ENCODE measurements at places on chromosomes 6 and 20.
A peak's percentile ranks its signal among the peaks of the same experiment; 100 is the strongest.

DNA sequence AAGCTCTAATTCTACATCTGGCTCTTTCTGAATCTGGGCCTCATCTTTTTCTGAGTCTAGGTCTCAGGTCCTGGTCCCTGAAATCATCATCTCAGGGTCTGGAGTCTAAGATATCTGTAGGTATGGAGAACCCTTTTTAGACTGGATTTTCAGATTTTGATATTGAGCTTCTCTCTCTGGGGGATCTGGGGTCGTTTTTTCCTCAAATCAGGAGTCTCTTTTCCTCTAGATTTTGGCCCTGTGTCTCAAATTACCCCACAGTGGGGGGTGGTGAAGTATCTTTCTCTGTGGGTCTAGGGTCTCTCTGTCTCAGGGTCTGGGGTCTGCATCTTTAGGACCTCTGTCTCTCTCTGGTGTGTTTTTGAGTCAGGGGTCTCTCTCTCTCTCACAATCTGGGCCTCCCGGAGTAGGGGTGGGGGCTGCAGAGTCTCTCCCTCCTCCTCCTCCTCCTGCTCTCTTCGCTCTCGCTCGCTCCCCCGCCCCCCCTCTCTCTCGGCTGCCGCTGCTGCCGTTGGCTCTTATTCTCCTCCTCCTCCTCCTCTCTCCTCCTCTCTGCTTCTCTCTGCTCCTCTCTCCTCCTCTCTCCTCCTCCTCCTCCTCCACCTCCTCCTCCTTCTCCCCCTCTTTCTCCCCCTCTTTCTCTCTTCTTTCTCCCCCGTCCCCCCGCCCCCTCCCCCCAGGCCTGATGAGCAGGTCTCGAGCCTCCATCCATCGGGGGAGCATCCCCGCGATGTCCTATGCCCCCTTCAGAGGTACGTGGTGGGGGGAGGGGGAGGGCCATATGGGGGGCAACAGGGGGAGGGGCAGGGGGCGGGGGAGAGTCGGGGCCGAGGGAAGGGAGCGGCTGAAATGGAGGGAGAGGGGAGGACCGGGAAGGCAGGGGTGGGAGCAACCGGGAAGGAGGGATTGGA, at the start of gene SYNGAP1:
SYNGAP1 (plus strand) TSS at position 486 of the 911 bp plus-strand sequence; CDS start at position 686, 200 bp downstream.
- DNase-seq, result peak; percentile 55

DNA sequence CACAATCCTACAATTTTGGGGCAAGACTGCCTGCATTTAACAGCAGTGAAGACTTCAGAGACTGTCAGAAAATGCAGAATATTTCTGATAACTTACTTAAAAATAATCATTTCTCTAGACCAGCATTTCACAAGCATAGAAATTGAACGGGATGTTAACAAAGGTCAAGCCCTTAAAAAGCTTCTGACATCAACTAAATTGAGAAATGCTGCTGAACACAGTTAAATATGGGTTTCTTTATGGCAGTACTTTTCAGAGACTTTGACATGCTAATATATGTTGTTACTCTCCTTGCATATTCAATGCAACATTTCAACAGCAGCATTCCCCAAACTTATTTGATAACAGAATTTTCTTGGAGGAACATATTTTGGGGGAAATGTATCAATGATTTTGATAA, 84.5 kb downstream of the KIF13A start:
- no peak for DNase-seq

- no peak for DNase-seq
Observed at GRCh38 chr20:45338121-45339030, 9.8 kb downstream of the SDC4 start.

DNA sequence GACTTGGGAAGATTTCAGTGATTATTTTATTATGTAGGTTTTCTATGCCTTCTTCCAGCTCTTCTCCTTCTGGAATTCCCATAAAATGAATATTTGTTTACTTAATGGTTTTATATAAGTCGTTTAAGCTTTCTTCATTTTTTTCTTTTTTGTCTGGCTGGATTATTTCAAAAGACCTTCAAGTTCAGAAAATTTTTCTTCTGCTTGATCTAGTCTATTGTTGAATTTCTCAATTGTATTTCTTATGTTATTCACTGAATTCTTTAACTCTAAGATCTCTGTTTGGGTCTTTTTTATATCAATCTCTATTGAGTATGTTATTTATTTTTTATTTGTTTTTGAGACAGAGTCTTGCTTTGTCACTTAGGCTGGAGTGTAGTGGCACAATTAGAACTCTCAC, 117.4 kb downstream of the CEP57L1 start:
- no peak for DNase-seq

DNA sequence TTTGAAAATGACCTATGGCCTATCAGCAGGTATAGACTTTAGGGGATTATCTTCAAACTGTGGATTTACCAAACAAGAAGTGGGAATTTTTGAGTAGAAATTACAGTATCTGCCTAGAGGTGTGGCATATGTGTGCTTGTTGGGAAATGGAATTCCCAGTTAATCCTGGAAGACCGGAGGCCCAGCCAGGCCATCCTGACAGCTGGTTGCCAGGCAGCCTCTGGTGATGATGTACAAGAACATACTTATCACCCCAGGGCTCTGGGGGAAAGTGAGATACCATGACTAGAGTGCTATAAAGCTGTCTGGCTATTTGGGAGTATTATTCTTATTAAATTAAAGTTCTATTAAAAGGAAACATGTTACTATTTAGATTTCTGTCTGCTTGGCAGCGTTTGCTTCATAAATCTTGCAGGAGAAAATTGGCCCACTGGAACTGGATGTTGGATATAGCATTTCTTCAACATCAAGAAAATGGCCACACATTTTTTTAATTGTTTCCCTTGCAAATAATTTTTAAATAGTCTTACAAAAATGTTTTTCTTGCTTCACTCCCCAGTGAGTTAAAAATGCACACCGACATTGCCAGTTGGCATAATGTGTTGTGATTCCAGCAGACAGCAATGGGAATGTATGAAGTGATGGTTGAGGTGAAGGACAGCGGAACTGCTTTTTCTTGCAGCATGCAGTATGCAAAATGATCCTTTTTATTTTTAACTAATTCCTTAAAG, 187.8 kb downstream of the MYLK4 start:
- DNase-seq, result no peak

DNA sequence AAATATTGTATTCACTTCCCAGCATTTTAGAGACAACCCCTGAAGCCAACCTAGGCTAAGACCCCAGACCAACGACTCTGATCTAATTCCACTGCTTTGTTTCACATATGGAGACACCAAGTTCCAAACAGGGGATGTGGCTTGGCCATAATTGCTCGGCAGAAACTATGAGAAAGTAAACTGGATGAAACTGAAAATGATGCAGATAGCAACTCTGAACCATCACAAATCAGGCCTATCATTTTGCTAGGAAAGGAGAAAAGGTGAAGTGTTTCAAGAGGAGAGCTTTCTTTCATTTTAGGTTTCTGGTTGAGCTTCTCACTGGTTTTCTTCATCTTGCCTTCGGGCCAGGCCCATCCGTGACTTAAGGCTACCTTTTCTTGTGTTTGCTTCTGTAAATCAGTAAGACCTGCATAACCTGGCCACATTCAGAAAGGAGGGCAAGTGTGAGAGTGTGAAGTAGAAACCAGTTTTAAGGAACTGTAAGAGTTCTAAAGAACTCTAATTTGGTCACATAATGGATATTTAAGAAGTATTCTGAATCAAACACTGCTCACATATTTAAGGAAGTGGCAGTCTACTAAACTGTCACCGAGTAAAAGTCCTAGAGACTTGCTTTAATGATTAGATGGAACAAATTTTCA, 105.8 kb downstream of the BACH2 start:
- DNase-seq, result no peak

GRCh38 chr6:107542192-107542668, 52.3 kb downstream of the SOBP start:
- DNase-seq, result no peak

GRCh38 chr6:113825781-113826180, 31.4 kb upstream of the MARCKS start:
- DNase-seq, result no peak

DNA sequence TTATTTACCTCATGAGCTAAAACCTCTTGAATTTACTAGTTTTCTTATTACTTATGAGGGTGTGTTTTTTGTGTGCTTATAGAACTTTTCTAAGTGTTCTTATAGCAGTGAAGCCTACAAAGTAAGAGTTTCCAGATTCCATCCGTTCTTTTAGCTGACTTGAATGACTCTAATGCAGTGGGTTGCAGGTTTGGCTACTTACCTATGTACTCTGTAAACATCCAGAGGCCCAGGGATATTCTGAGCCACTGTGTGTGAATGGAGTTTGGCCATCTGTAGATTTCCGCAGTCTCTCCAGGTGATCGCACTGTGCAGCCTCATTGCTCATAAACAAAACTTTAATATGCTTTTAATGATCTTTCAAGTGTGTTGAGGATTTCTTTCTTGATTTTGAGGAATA, 157.8 kb downstream of the MYO6 start:
- DNase-seq, result no peak

DNA sequence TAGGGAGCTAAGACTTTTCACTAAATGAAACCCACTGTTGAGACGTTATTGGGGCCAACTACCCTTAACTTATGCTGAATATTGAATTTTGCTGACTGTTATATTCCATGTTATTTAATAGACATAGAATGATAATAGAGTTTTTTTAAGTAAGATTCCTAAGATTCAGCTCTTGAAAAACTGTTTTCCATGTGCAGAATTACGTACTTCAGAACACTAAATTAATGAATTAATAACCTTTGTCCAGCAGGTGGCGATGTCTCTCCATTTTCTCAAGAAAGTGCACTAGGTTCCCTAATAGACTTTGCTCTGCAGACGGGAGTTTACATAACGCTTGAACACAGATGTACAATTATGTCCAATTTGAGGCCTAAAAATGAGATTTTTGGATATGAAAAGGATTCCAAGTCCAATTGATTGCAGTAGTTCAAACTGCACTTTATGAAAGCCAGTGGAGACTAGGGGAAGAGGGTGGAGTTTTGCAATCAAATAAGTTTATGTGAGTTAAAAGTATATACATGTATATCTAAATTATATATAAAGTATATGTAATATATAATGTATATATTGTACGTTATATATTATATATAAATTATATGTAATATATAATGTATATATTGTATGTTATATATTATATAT, 282.1 kb downstream of the UST start:
- DNase-seq, result peak; percentile 65

DNA sequence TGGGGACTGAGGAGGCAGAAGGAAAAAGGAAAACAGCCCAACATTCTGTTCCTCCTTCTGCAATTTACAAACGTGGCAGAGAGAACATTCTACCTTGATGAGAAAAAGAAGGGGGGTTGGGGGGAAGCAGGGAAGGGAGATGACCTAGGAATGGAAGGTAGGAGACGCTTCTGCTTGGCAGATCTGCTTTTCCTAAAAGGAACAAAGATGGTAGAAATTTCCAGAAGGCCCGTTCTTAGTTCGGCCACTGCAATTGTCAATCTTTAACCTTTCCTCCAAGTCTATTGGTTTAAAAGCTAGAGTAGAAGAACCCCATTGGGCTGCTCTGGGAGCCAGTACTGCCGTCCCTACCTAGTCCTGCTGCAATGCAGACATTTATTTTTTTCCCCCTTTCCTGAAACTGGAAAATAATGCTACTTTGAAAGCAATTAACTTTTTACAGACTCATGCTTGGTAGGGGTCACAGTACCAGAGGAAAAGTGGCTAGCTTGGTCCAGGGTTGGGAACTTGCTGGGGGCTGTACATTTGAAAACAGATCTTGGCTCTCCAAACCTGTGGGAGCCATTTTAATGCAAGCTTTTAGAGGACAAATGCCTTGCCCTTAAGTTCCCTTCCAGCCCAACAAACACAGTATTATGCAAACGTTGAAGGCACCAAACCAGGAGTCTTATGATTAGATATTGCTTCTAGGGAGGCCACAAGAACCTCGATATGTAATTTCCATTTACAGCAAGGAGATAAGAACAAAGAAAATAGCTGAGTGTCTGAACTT, 2.6 kb downstream of the ZMYND8 start:
- no peak for DNase-seq

- no peak for DNase-seq
Observed at GRCh38 chr6:52724042-52724405, 39.3 kb downstream of the GSTA2 start.

DNA sequence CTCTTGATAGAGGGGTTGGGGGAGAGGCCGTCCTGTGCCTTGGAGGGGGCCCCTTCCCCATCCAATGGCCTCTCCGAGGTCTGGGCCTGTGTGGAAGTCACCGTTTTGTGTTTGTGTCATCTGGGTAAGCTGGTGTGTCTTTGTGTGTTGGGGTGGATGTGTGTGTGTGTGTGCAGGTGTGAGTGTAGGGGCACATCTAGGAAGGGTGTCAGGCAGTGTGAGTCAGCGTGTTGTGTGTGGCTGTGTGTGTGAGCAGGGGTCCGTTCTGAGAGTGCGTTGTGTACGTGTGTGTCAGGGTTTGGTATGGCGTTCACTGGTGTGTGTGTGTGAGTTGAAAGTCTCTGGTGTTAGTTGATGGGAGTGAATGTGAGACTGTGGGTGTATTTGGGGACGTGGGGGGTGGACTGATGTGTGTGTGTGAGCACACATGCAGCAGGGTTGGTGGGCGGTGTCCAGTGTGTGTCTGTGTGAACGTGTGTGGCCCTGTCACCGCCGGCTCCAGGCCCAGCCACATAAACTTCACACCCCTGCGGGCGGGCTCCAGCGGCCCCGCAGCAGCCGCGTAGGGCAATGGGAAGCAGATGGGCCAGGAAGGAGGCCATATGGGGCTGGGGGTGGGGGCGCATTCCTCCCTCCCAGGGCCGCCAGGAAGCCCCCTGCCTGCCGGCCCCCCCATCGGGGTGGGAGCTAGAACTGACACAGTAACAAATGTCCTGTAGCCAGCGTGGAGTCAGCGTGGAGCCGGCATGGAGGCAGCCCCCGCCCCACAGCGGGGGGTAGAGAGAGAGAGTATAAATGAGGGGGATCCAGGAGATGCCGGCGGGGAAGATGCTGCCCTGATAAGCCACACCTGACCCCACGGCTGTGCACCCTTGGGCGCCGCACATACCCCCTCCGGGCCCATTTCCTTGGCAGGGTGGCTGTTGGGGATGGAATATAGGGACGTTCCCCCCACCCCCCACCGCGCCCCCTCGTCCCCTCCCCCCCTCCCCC, 32.1 kb downstream of the SNAI1 start:
- DNase-seq, result no peak

DNA sequence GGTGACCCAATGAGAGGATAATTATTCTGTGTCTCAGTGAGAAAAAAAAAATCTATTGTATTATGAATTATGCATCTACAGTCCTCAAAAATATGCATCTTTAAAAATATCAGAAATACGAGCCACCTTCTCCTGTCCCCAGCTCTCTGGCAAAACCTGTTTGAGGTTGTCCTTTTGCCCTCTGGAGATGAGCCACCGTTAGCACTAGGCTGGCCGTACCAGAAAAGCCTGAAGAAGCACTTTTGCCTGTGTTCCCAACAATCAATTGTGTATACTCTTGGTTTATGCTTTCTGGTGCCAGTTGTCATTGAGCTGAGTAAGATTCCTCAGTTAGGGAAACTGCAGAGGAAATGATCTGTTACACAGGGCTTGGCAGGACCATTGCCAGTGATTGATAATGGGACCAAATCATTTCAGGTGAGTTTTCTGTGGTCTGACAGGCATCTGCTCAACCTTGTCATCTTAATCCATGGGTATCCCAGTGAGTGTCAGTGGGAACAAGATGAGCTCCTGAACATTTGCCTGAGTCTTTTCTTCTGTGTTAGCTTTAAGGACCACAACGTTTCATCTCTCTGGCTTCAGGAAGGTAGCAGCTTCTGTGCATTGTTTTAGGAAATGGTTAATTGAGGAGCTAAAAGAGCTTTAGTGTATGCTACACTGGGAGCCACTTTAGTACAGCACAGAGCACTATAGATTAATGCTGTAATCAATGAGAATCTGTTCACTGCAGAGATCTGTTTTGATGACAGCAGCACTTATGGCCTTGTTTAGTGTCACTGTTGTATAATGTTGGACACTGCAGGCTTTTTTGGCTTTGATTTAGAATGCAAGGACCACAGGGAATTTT, 330.1 kb downstream of the RIMS1 start:
- no peak for DNase-seq
